Activated naive CD4-positive, alpha-beta T cell treated with anti-CD3 and anti-CD28 coated beads for 36 hours (primary cell): ENCODE measurements at places on chromosomes 13 and 19. TPM values are rescaled to one million over a fixed set of nuclear protein-coding genes. Genes with fewer than 3 reads are reported as not detected.

- peaks cover 94% of the 10 kb centered on the region for H3K4me1 ChIP-seq
- H3K4me3 ChIP-seq = peak overlapping the region; percentile 58
- peak; percentile 67 for DNase-seq
- H3K36me3 ChIP-seq = peaks cover 4% of the 10 kb centered on the region
Observed at GRCh38 chr13:111184458-111185401, 69.6 kb downstream of the ARHGEF7 start.

- no peaks in the 10 kb centered on the region for H3K36me3 ChIP-seq
- H3K27ac ChIP-seq = no peak overlapping the region
- no peak for DNase-seq
- peaks cover 16% of the 10 kb centered on the region for H3K27me3 ChIP-seq
- H3K4me1 ChIP-seq = no peaks in the 10 kb centered on the region
Observed at GRCh38 chr19:32234663-32235217, 110.7 kb upstream of the ZNF507 start.

DNA sequence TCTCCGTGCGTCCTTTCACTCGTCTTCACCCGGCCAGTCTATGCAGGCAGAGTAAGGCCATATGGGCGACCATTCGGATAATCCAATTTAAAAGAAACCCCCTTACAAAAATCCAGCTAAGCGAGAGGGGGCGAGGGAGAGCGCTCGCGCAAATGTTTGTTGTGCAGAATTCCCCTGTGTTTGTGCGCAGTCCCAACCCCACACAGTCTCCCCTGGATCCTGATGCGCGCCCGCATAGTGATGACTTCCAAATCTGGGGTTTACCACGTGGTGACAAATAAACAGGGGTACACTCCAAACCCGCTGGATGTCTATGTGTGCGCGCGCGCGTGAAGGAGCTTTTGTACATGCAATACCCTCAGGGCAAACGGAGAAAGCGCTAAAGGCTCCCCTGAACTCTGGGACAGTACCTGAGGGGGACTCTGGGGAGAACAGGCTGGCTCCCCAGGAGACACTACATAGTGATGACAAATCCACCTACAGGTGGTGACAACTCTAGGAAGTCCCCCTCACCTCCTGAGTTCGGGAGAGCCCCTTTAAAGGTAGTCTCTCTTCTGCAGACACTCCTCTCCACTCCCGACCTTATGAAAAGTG lies 8.5 kb downstream of the SOX21 start:
- DNase-seq = no peak
- H3K36me3 ChIP-seq = peaks cover 5% of the 10 kb centered on the region
- no peak overlapping the region for H3K27ac ChIP-seq
- H3K27me3 ChIP-seq = peaks cover 90% of the 10 kb centered on the region

STOML3 gene
- not detected for total RNA-seq

- no peak overlapping the region for H3K4me3 ChIP-seq
- H3K27ac ChIP-seq = no peak overlapping the region
- no peaks in the 10 kb centered on the region for H3K27me3 ChIP-seq
- no peaks in the 10 kb centered on the region for H3K4me1 ChIP-seq
- H3K36me3 ChIP-seq = no peaks in the 10 kb centered on the region
Observed at GRCh38 chr13:88736026-88736425, 1064.9 kb downstream of the SLITRK5 start.

CEACAM16 gene
- total RNA-seq = not detected

- peaks cover 9% of the 10 kb centered on the region for H3K4me1 ChIP-seq
- DNase-seq = no peak
- H3K4me3 ChIP-seq = no peak overlapping the region
- peak overlapping the region; percentile 30 for H3K27ac ChIP-seq
- H3K36me3 ChIP-seq = peaks cover 5% of the 10 kb centered on the region
- H3K27me3 ChIP-seq = no peaks in the 10 kb centered on the region
Observed at GRCh38 chr19:19529783-19530422, 1.2 kb downstream of the YJEFN3 start.

KLK13 gene
- total RNA-seq = not detected

FFAR3 gene
- total RNA-seq = 5.3 TPM

DNA sequence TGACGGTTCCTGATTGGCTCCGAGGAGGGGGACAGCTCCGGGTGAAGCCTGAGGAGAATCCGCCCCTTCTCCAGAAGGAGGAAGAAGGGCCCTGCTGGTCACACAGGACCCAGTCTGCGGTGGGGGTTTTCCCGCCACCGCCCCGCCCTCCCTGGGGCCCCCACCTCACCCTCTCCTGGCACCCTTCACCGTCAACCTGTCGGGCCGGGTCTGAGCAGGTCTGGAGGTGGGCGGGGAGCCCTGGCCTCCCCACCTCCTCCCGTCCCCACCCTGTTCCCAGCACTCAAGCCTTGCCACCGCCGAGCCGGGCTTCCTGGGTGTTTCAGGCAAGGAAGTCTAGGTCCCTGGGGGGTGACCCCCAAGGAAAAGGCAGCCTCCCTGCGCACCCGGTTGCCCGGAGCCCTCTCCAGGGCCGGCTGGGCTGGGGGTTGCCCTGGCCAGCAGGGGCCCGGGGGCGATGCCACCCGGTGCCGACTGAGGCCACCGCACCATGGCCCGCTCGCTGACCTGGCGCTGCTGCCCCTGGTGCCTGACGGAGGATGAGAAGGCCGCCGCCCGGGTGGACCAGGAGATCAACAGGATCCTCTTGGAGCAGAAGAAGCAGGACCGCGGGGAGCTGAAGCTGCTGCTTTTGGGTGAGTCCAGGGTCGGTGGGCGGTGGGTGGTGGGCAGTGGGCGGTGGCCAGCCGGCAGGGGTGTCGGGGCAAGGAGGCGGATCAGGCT lies at the start of gene GNA15:
Gene GNA15, plus strand, starts transcription at position 73 of the 723 bp plus-strand sequence. Its CDS starts 418 bp downstream, at position 491.
- H3K36me3 ChIP-seq = peaks cover 2% of the 10 kb centered on the region
- H3K4me3 ChIP-seq = peak within 1 kb of the TSS; percentile 69
- H3K27ac ChIP-seq = peak within 1 kb of the TSS; percentile 46
- peak; percentile 67 for DNase-seq
- H3K4me1 ChIP-seq = peaks cover 36% of the 10 kb centered on the region

GRCh38 chr13:50970956-50971355 lies 61.4 kb downstream of the RNASEH2B start:
- H3K27ac ChIP-seq = no peak overlapping the region
- no peak for DNase-seq
- H3K4me3 ChIP-seq = no peak overlapping the region

- no peak overlapping the region for H3K4me3 ChIP-seq
- H3K4me1 ChIP-seq = no peaks in the 10 kb centered on the region
- H3K36me3 ChIP-seq = peaks cover 37% of the 10 kb centered on the region
- H3K27me3 ChIP-seq = no peaks in the 10 kb centered on the region
- peak; percentile 30 for DNase-seq
Observed at GRCh38 chr19:58317476-58318072, 9.2 kb upstream of the ZSCAN22 start.

- H3K27ac ChIP-seq = no peak overlapping the region
- no peaks in the 10 kb centered on the region for H3K4me1 ChIP-seq
- no peaks in the 10 kb centered on the region for H3K27me3 ChIP-seq
- H3K4me3 ChIP-seq = no peak overlapping the region
- no peak for DNase-seq
Observed at GRCh38 chr19:30068528-30069395, 126.7 kb downstream of the URI1 start.

GRCh38 chr19:1076951-1077350 lies 10.0 kb downstream of the ARHGAP45 start:
- H3K27ac ChIP-seq = peak overlapping the region; percentile 88
- no peaks in the 10 kb centered on the region for H3K27me3 ChIP-seq
- peaks cover 58% of the 10 kb centered on the region for H3K36me3 ChIP-seq
- H3K4me1 ChIP-seq = peaks cover 72% of the 10 kb centered on the region

GRCh38 chr13:29991343-29991742 lies 140.9 kb upstream of the UBL3 start:
- no peak overlapping the region for H3K27ac ChIP-seq
- no peak overlapping the region for H3K4me3 ChIP-seq
- no peak for DNase-seq
- H3K4me1 ChIP-seq = no peaks in the 10 kb centered on the region
- H3K36me3 ChIP-seq = peaks cover 2% of the 10 kb centered on the region
- no peaks in the 10 kb centered on the region for H3K27me3 ChIP-seq

- H3K4me1 ChIP-seq = peaks cover 4% of the 10 kb centered on the region
- no peaks in the 10 kb centered on the region for H3K36me3 ChIP-seq
- no peak for DNase-seq
- H3K27ac ChIP-seq = no peak overlapping the region
- H3K4me3 ChIP-seq = no peak overlapping the region
Observed at GRCh38 chr19:13042443-13043130, 47.3 kb downstream of the NFIX start.

ZNF790 gene
- 5.2 TPM for total RNA-seq

BCKDHA gene
- total RNA-seq = 21.7 TPM

DLEU7 gene
- total RNA-seq = not detected

DNA sequence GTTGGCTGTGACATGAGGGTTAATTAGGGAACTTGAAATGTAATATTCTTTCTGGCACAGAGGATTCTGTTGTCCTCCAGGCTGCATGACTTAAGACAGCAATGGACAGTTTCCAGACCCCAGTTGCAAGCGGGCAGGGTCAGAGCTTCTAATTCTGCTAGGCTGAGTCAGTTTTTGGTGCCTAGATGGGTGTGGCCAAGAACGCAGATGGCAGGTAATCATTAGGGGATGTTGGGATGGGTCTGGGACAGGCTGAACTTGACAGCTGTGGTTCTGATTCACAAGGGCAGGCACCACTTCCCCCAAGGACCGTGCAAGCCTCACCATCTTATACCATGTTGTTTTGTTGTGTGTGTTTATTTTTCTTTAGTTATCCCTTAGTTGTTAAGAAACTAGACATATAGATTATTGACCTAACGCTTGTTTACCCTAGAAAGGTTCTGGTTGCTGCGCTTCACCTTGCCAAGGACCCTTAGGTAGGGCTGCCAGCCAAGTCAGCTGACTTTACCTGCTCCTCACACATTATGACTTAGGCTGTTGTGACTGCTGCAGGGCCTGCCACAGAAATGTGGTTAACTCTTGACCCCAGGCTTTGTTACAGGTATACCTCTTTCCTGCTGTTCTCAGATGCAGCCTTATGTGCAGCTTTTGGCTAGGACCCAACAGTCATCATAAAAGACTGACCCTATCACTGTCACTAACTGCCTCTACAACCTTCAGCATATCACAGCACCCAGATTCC lies 117.7 kb upstream of the KLF12 start:
- DNase-seq = no peak
- H3K27ac ChIP-seq = no peak overlapping the region
- no peak overlapping the region for H3K4me3 ChIP-seq

GRCh38 chr13:104485571-104485970 lies 1419.4 kb upstream of the SLC10A2 start:
- no peak for DNase-seq
- H3K4me1 ChIP-seq = no peaks in the 10 kb centered on the region
- no peaks in the 10 kb centered on the region for H3K27me3 ChIP-seq
- H3K4me3 ChIP-seq = no peak overlapping the region

GRCh38 chr13:51520524-51520923 lies 63.7 kb upstream of the WDFY2 start:
- H3K4me3 ChIP-seq = no peak overlapping the region
- no peak overlapping the region for H3K27ac ChIP-seq
- peaks cover 16% of the 10 kb centered on the region for H3K4me1 ChIP-seq
- H3K36me3 ChIP-seq = no peaks in the 10 kb centered on the region
- DNase-seq = no peak
- H3K27me3 ChIP-seq = no peaks in the 10 kb centered on the region

PCSK4 gene
- 1.7 TPM for total RNA-seq

DNA sequence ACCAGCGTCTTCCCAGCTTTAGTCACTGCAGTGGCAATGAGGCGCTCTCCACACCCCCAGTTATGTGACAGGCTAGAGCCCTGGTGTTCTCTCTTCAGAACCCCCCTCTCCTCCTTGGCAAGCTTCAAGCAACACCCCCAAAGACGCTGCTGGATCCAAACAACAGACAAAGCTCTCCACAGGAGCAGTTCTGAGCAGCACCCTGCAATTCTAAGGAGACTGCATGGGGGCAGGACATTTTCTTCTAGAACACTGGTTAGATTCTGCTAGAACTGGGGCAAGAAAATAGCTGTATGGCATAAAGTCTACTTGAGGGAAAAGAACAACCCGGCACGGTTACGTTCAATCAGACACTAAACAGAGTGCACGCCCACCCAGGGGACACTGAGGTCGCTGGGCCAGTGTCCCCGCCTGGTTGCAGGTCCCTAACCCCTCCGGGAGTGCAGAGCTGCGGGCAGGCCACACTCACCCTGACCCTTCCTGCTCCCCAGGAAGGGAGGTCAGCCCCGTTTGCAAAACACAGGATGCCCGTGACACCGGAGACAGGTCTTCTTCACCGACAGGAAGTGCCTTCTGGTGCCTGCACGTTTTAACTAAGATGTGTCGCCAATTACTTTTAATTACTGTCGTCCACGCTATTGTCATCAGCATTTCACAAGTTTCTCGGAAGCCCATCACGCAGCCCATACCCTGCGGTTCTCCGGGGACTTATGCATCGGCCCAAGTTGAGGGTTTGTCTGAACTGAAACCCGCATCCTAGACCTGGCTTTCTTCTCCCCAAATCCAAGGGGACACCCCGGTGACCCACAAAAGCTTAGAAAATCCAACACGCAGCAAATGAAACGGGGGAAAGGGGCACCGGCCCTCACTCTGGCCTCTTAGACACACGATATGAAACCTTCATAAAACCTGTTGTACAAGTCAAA lies 943 bp downstream of the GJB6 start:
- H3K4me3 ChIP-seq = peak overlapping the region; percentile 71
- peaks cover 21% of the 10 kb centered on the region for H3K27me3 ChIP-seq
- DNase-seq = peak; percentile 34

DNA sequence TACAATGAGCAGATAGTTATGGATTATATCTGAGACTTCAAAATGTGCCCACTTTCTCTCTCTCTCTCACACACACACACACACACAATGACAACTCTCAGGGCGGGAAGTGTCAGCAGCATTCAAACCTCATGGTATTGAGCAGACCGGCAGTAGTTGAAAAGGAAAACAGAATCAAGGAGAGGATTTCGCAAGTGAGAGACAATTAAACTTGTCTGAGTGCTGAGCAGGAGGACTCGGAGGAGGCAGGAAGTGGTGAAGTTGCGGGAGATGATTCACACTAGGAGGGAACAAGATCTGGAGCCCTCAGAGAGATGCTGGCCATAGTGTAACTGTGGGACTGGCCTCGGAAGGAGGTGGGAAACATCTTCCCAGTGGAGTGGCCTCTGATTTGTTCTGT lies 353.1 kb downstream of the EFNB2 start:
- H3K27ac ChIP-seq = no peak overlapping the region
- no peak overlapping the region for H3K4me3 ChIP-seq
- no peaks in the 10 kb centered on the region for H3K27me3 ChIP-seq
- no peaks in the 10 kb centered on the region for H3K4me1 ChIP-seq
- no peaks in the 10 kb centered on the region for H3K36me3 ChIP-seq

NPAS1 gene
- not detected for total RNA-seq

GRCh38 chr13:110114316-110114715 lies 192.6 kb downstream of the COL4A1 start:
- H3K27me3 ChIP-seq = peaks cover 26% of the 10 kb centered on the region
- H3K4me1 ChIP-seq = peaks cover 2% of the 10 kb centered on the region
- H3K4me3 ChIP-seq = no peak overlapping the region
- no peak overlapping the region for H3K27ac ChIP-seq
- DNase-seq = no peak

URAD gene
- total RNA-seq = not detected
